ENCODE measurements at places on chromosomes 5 and 9.

DNA sequence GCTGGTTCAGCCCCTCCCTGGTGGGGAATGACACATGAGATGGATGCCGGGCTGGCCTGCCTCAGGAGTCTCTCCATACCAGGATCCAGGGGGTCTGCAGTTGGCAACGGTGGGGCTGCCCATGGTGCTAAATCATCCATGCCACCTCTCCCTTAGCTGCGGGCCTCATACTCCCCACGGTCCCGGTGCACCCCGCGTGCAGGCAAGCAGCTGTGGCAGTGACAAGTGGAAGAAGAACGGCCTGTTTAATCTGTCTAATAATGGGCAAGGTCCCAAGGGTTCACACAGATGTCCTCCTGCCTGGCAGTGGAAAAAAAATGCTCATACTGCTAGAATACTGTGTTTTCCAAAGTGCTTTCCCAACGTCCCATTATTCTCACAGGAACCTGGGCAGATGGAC lies 196.9 kb upstream of the PANK3 start:
- DNase-seq: no peak

- peak; percentile 70 for DNase-seq
These were observed 93.3 kb downstream of the KIAA0825 start for GRCh38 chr5:94524841-94525697.

- peak; percentile 43 for DNase-seq
These were observed 1249.0 kb upstream of the CDH18 start for GRCh38 chr5:21236971-21237427.

GRCh38 chr9:70462300-70462699 lies 47.8 kb upstream of the KLF9 start:
- no peak for DNase-seq

GRCh38 chr9:69494208-69494607 lies 169.2 kb downstream of the ENTREP1 start:
- DNase-seq: no peak

DNA sequence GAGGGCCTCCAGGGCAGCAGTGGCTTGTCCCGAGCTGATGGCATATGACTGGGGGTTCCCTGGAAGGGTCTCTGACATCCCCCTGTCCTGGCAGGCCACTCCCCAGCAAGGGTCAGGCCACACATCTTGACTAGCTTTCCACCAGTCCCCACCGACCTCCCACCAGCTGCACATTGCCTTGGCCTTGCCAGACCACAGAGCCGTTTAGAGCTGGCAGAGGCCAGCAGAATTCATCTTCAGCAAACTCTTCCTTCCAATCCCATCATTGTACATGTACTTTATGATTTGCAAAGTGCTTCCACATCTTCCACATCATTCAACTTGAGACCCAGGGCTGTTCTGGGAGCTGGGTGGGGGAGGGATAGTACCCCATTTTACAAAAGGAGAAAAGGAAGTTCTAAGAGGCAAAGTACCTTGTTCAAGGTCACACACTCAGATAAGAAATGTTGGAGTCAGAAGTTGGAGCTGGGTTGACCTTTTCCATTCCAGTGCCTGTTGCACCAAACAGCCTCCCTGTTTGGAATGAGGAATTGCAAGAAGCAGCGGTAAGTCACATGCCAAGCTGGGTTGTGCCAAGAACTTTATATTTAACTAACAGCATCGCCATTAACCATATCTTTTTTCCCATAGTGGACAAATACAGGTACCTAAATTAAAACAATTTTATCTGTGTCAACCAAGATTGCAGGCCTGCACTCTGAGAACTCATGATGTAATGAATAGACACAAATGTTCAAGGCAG lies 25.8 kb upstream of the COL15A1 start:
- no peak for DNase-seq

DNA sequence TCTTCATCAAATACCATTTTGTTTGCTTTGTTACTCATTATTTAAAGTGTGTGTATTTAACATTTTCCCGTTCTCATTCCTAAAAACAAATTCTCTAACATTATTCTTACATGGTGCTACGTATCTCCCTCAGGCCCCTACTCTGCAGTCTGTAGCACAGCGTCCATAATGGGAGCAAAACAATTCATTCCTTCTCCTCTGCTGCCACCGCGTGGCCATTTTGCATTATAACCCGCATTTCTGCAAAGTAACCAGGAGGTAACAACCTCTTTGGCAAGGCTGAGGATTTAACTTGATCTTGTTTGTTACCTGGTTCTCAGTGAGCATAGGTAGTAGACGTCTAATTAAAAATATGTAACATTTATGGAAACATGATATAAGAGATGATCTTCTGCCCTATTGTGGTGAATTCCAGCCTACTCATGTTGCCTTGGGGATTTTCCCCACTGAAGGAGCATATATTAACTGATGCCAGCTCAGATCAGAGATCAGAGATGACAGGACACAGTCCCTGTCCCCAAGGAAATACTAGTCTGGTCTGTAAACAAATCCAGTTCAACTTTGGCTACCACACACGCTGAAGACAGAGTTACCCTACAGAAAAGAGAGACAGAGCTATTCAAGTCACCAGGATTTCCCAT lies 10.5 kb downstream of the OR1K1 start:
- DNase-seq: peak; percentile 93

- DNase-seq: no peak
These were observed 6.8 kb upstream of the CKS2 start for GRCh38 chr9:89304020-89304833.

DNA sequence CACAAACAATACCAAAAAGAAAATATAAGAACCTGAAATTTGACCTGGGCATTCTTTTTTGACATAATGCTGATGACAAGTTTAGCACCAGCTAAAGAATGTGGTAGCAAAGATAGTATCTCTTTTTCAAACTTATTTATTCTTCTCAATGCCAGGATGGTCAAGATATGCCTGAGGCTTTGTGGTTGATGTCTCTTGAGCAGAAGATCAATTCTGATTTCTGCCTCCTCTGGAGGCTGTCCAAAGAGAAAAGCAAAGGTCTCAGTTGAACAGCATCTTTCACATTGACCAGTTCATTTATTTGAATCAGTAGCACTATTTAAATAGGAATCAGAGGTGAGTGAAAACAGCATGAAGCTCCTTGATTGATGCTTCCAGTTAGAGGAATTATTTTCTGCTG lies 588.2 kb downstream of the HTR1A start:
- DNase-seq: no peak

DNA sequence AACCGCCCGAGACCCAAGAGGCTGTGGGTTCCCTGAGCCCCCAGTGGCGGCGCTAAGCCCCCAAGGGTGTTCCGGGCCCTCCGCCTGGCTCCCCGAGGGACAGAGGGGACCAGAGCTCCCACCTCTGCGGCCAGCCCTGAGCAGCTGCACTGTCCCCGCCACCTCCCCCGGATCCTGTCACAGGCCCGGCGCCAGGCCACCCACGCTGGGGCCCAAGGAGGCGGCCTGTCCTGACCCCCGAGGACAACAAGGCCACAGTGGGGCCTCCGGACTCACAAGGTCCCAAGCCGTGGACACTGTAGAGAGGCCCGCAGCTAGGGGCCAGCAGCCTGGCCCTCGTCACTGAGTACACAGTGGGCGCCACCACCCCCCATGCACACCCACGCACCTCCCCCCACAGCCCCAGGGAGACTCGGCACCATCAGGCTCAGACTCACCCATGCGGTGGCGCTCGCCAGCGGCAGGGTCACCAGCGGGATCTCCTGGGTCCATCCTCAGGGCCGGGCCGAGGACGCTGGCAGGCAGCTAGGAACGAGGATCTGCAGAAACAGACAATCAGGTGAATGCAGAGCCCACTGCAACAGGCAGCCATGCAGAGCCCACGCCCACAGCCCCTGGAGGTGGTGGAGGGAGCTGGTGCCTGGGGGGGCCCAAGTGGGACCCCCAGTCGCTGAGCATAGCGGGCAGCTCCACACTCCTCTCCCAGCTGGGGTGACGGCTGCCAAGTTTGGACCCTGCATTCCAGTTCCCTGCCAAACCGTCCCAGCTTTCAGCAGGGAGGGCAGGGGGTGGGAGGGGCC lies 27.9 kb downstream of the EXD3 start:
- no peak for DNase-seq

DNA sequence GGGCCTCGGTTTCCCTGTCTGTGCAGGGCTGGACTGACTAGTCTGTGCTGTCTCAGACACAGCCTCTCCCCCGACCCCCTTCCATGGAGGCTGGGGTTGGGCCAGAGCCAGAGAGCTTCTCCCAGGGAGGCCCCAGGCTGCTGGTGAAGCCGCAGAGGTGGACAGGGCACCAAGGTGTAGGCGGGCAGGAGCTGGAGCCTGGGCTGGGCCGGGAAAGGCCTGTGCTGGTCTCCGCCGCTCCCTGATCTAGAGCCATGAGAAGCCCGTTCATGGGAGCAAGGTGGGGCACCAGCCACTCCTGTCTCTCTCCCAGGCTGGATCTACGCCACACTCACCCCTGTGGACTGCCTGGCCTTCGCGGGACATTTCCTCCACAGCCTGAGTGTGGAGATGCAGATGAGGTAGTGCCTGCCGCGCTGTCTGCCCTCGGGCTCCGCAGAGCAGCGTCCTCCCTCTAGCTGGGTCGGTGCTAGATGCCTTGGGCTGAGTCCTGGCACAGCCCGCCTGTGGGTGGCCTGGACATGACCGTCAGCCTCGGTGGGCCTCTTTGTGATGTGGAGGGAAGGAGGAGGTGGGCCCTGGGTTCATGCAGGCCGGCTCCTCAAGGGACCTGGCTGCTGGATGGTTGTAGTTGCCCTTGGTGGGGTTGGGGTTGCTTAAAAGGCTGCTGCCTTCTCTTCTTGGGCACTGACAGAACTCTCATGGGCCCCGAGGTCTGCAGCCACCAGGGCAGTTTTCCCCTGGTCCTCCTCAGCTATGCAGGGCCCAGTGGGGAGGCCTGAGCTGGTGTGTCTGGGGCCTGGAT lies 79.4 kb downstream of the PHF2 start:
- no peak for DNase-seq

DNA sequence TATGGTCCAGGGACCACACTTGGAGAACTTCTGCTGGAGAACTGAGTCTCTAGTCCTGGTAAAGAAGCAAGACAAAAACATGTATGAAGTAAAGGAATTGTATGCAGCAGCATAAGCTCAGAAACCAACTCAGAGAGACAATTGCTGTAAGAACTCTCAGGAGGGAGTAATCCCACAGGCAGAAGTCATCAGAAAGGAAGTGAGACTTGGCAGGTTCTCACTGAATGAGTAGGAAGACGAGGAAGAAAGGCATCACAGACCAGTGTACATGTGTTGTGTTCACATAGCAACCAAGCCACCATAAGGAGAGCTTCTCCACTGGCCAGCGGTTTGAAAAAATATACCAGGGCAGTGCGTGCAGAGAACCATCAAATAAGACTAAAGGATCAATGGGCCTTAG lies 57.9 kb upstream of the FST start:
- DNase-seq: no peak

GRCh38 chr5:481347-481746 lies 38.4 kb downstream of the EXOC3 start:
- DNase-seq: no peak

GRCh38 chr9:131845305-131846298 lies 105.7 kb upstream of the RAPGEF1 start:
- DNase-seq: no peak

GRCh38 chr9:129624168-129624759 lies 1.7 kb upstream of the NTMT1 start:
- peak; percentile 87 for DNase-seq

- no peak for DNase-seq
These were observed 46.4 kb upstream of the APC start for GRCh38 chr5:112691339-112691680.

GRCh38 chr5:8814105-8814504 lies 731.8 kb downstream of the SEMA5A start:
- no peak for DNase-seq

DNA sequence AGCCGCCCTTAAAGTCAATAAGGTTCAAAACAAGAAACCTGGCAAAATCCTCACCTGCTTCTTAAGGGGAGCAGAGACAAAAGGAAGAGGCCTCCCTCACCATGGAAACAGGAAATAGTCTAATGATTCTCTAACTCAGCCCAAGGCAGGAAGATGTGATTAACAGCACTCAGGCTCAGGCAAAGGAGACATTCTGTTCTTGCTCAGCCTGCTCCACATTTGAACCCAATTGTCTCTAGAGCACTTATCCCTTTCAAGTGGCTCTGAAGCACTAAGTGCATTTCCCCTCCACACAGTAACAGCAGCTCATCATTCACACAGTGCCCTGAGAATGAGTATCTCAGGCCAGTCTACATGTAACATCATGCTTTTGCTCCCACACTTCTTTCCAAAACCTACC lies 72.3 kb downstream of the NIPSNAP3B start:
- DNase-seq: no peak

GRCh38 chr9:131736431-131736830 lies 3.4 kb downstream of the RAPGEF1 start:
- no peak for DNase-seq

DNA sequence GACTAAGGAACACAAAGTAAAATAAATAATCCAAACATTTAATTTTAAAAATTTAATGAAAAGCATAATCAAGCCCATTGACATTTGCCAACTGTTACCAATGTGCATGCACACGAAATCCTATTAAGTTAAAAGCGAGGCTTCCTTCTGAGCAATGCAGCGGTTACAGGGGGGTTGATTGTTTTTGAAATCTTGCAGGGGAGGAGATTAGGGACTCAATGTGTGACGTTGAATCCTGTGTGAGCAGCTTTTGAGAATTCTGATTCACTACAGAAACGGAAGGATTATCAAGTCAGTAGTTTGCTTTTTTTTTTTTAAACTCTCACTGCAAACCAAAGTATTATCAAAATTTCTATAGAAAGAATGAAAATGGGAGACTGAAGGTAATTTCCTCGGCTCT lies 109.5 kb downstream of the PRKACG start:
- DNase-seq: no peak

DNA sequence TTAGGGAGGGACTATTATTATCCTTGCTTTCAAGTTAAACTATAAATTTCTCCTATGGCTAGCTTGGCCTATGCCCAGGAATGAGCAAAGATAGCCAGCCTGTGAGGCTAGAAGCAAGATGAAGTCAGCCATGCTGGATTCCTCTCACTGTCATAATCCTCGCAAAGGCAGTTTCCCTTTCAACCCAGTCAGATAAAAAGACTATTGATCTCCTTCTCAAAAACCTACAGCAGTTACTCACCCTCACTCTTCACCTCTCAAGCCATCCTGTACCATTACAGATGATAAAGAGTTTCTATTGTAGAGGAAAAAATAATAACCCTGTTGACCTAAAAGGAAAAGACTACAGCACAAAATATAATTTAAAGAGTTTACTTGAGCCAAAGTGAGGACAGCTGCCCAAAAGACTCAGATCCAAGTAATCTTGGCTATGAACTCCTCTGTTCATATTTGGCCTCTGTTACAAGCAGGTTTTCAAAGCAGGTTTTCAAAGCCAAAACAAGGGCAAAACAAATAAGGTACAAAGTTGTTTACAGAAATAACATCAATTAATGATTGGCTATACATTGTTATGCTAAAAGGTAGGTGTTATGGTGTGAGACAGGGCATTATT lies 41.7 kb downstream of the KCNV2 start:
- no peak for DNase-seq
